ENCODE measurements at places on chromosomes 2 and 18.

- no peak for DNase-seq
Observed at GRCh38 chr2:128384446-128384845, 65.8 kb upstream of the HS6ST1 start.

DNA sequence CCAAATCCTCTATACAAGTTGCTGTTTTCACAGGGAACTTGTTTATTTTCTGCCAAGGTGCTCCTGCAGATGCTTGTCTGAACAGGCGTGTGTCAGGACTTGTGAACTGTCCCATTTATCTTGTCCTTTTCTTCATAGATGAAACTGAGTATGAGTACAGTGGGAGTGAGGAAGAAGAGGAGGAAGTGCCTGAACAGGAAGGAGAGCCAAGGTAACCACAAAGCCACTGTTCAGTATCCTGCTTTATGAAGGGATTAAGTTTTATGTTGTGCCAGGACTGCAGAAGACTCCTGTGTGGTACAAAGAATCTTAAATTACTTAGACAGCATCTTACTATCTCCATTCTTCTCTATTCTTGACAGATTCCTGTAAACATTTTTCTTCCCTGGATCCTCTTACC lies 145.0 kb downstream of the MAP4K4 start:
- DNase-seq: no peak

DNA sequence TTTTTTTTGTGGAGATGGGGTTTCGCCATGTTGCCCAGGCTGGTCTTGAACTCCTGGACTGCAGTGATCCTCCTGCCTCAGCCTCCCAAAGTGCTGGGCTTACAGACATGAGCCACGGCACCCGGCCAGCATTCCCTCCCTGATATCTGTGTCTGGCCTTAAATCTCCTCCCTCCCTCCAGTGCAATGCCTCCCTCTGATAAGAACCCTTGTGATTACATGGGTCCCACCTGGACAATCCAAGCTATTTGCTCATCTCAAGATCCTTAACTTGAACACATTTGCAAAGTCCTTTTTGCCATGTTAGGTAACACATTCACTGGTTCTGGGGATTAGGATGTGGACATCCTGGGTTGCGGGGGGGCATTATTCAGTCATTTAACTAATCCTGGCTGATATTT lies 40.5 kb upstream of the CREB1 start:
- no peak for DNase-seq

GRCh38 chr2:69310111-69311023 lies 76.7 kb downstream of the GFPT1 start:
- peak; percentile 6 for DNase-seq

DNA sequence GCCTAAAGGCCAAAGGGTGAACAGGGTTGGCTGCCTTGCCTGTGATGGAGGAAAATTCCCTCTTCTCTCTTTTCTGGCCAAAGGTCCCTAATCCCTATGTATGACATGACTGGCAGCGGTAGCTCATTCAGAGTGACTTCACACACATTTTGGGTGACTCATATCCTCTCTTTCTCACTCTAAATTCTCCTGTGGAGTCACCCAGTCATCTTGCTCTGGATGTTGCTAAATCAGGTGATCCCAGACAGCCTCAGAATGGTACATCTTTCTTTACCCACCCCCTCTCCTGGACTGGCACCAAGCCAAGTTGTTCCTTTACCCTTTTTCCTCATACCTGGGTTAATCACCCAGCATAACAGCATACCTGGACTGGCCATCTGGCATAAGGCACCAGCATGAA lies 77.2 kb downstream of the NEURL3 start:
- DNase-seq: no peak

- no peak for DNase-seq
Observed at GRCh38 chr2:49403637-49404036, 249.3 kb upstream of the FSHR start.

Measured in NCI-H774 (cell line).